ENCODE measurements at places on chromosomes 4 and X.

DNA sequence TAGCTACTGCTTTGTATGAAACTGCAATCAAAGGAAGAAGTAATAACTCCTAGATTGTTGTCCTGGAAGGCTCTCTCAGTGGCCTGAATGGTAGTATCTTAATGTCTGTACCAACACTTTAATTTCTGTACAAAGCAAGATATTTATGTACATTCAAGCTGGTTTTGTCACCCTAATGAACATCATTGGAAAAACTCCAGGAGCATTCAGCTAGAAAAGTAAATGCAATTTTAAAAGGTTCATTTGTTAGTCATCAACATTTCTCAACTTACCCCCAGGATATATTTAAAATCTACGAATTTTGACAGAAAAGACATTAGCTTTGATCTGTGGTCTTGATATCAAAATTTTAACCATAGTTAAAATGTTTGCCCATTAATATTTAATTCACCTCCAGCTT is 80.0 kb upstream of the FGF13 start:
- no peak for DNase-seq

DNA sequence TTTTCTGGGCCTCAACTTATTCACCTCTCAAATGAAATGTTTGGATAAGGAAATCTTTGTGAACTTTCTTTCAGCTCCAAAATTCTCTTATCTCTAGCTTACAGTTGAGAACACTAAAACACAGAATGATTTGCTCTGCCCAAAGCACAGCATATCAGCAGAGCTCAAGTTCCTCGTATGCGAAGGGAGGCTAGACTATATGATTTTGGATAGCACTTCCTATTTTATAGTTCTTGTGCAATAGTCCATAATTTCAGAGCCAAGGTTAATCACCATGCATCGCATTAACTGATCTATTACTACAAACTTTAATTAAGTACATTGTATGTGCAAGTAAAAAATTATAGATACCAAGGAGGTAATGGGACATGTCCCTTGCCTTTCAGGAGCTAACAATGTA is 27.0 kb upstream of the KLHL13 start:
- no peak for DNase-seq

DNA sequence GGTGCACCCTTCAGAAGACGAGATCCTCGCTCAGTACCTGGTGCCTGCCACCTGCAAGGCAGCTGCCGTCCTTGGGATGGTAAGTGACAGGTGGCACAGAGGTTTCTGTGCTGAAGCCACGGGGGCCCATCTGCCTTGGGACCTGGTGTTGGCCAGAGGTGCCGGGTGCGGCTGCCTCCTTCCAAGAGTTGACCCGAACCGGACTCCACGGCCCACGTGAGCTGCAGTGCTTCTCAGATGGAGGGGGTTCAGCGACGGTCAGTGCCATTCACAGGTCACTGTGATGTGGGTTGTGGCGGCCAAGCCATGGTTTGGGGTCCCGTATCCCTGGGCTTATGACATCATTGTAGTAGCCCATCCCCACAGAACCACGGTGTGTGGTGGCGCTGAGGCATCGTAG is 19.0 kb upstream of the MSANTD1 start:
- no peak for DNase-seq

- DNase-seq = no peak
These were observed 371.3 kb downstream of the GPM6A start for GRCh38 chr4:175440786-175441185.

DNA sequence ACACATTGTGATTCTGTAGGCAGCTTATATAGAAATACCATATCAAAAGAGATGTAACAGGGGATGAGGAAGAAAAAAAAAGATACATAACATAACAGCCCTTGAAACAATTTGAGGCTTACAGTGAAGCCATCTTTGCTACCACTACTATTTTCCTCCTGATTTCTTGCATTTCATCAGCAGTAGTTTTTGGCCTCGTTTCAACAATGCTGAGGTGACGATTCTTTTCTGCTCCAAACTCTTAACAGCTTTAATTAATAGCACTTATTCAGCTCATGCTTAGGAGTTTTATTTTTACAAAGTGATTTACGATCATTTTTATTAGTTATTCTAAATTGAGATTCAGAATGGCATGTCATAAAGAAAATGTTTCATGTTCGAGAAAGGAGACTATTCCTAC is 163.2 kb downstream of the DCK start:
- DNase-seq = no peak

- no peak for DNase-seq
These were observed 68.9 kb upstream of the NRK start for GRCh38 chrX:105753411-105753810.

Data from stimulated activated CD8-positive, alpha-beta memory T cell treated with anti-CD3 and anti-CD28 coated beads, Interleukin-15, amount 100 ng/mL, for 48 hours (primary cell).